ENCODE measurements at places on chromosomes 11 and 22. TPM values are rescaled to one million over a fixed set of nuclear protein-coding genes. Genes with fewer than 3 reads are reported as not detected.

Gene HMOX1
- total RNA-seq = 3.1 TPM

Gene CCDC157
- total RNA-seq = 2.8 TPM

- no peaks in the 10 kb centered on the region for H3K36me3 ChIP-seq
- no peak overlapping the region for H3K4me3 ChIP-seq
- no peaks in the 10 kb centered on the region for H3K27me3 ChIP-seq
- H3K4me1 ChIP-seq = peaks cover 5% of the 10 kb centered on the region
- no peak for DNase-seq
- H3K27ac ChIP-seq = no peak overlapping the region
Observed at GRCh38 chr11:1793081-1793480, 29.4 kb upstream of the CTSD start.

Gene CCDC34
- 4.7 TPM for total RNA-seq

DNA sequence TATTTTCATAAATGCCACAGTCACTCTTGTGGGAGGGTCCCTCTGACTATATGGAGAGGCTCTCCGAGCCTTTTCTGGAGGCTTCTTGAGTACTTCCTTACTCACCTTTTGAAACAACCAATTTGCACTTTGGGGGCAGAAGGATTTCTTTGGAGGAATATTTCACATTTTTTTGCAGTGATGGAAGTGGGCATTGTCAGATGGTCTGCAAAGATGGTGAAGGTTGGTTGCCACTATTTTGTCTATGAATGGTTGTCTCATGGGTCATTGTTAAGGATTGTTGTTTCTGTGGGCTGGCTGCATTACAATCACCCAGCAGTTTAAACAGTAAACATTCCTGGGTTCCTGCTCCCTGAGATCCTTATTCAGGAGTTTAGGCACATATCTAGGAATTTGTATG lies 388.2 kb downstream of the TMEM135 start:
- no peak for DNase-seq
- H3K4me1 ChIP-seq = no peaks in the 10 kb centered on the region
- H3K36me3 ChIP-seq = no peaks in the 10 kb centered on the region

All from naive thymus-derived CD8-positive, alpha-beta T cell (primary cell).